Cortex of kidney (tissue), 1 donor: ENCODE measurements at places on chromosomes 3 and 15.

DNA sequence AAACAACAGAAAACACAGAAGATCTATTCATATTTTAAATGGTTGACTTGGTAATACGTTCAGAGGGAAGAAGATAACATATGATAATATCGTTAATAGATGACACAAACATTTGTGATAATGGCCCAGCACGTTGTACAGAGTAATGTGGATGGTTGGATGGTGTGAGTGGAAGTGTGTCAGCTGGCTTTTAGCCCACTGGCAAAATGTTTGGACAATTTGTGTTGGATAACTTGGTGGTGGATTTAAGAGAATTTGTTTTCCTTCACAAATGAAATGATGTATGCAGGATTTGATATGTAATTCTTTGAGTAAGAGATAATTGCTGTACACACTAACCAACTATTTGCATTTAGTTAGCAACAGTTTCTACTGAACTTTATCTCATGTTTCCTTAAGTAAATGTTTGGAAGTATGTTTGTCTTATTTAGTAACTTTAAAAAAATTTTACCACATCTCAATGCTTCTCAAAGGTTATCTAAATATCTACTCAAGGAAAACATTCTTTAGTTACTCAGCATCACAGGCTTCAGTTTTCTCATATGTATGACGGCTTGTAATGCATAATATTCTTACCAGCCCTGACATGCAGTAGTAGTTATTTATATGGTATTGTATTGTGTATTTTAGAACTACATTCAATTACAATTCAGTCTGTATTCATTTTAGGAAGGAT lies 328.5 kb upstream of the GOLIM4 start:
- DNase-seq, result no peak

GRCh38 chr3:57778494-57778893 lies 22.4 kb downstream of the SLMAP start:
- no peak for DNase-seq

- no peak for DNase-seq
Observed at GRCh38 chr3:31105011-31105410, 210.6 kb upstream of the GADL1 start.

GRCh38 chr3:98655666-98656065 lies 62.3 kb upstream of the CPOX start:
- DNase-seq, result no peak

DNA sequence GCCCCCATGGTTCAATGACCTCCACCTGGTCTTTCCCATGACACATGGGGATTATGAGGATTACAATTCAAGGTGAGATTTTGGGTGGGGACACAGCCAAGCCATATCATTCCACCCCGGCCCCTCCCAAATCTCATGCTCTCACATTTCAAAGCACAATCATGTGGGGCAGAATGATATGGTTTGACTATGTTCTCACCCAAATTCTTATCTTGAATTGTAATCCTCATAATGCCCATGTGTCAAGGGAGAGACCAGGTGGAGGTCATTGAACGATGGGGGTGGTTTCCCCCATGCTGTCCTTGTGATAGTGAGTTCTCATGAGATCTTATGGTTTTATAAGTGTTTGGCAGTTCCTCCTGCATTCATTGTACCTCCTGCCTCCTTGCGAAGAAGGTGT lies 2.4 kb upstream of the CLEC3B start:
- DNase-seq, result no peak
